Caudate nucleus (tissue), 63 donors: ENCODE measurements at places on chromosomes 3 and 15.

DNA sequence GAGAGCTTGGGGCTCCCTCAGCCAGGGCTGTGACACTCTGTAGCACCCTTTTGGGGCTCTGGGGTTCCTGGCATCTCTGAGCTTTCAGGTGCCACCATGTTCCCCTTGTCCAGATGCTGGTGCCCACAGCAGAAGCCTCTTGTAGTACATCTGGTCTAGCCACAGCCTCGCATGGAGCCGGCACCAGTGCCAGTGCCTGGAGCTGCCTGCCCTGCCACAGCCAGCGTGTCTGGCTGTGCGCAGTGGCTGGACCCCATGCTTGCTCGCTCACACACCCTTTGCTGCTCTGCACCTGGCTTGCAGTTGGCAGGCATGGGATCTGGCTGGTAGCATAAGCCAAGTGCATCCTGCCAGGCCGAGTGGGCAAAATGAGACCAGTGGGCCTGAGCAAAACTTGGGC is 744.8 kb upstream of the GBE1 start:
- no peak for DNase-seq

DNA sequence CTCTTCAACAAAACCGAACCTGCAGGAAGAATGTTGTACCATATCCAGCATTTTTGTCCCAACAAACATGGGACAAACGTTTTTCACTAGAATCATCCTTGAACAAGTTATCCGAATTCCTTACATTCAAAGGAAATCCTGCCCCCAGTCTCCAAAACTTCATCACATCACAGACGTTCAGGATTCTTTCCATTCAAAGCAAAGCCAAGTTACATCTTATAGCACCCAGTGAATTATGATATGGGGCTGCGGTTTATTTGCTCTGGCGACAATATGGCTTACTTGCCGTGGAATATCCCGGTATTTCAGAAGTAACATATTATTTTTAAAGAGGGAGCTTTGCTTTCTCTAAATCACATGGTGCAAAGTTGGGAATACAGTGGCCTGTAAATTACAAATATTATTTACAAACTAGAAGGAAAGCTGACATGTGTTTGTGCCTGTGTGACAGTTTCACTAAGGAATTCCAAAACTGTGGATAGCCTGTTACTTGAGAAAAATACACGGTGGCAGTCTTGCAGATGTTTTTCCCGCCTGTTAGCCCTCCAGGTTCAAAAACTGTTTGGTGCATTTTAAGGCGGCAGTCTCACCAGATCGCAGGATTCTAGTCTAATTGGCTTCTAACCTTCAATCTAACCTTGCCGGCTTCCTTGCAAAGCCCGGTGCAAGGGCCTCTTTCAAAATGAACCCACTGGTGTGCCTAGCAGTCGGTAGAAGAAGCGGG is 736 bp upstream of the MBNL1 start:
- DNase-seq: no peak

DNA sequence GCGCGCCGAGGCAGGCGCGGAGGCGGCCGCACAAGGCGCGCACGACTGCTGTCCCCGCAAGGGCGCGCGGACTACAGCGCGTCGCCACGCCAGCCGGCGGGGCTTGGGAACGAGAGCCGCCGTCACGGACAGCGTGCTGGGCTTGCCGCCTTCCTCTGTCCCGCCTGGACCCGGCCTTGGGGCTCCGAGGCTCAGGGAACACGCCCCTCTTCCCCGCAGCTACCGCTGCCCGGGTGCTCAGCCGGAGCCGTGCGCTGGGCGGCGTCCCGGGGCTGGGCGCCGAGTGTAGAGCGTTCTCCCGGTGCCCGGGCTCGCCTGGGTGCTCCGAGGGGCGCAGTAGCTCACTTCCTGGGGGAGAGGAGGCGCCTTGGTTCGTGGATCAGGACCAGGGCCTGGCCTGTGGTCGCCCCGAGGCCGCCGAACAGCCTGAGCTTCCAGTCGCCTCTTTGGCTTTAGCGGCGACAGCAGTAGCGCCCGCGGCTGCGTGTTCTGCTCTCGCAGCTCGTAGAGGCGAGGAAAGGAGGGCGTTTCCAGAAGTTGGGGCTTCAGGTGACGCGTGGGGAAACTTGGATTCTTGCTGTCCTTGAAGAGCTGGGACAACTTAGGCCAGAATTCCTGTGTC is 226.7 kb upstream of the C2CD4B start:
- no peak for DNase-seq

- no peak for DNase-seq
Measured at GRCh38 chr3:149199474-149199873, 22.2 kb downstream of the CP start.

DNA sequence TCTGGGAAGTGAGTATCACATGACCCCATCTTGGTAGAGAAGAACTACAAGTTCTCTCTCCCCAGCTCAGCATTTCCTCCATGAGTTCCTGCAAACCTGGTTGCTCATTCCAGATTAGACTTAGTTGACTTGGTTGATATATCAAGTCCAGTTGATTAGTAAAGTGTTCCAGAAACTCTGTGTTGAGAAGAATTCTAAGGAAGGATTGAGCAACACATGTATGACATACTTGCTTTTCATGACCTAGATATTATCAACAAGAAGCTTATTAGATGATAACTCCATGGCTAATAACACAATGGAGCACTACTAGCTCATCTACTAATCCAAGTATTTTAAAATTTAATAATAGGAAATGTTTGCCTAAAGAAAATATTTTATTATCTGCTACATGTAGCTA is 6.4 kb upstream of the EID1 start:
- DNase-seq: no peak

DNA sequence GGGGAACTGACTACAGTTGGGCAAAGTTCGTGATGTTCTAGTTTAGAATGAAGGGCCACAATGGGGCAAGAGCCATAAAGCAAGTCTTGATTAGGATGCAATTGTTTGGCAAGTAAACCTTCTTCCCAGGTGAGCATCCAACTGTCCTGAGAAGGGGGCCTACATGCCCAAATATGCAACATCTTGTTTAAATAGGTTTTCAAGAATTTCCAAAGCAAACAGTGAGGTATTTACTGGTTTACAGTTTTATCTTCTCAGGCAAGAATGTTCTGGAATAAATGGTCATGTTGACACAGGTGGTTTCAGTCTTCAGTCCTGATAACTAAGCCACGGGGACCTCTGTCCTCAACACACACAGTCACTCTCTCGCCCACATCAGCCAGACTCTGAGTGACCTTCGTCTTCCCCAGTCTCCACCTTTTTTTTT is 90.3 kb upstream of the FAM174B start:
- no peak for DNase-seq

- peak; percentile 46 for DNase-seq
Measured at GRCh38 chr15:40366457-40367370, 8.7 kb downstream of the DISP2 start.

- no peak for DNase-seq
Measured at GRCh38 chr15:76147906-76148570, 88.3 kb downstream of the TMEM266 start.

GRCh38 chr3:167669699-167670098 is 16.0 kb upstream of the WDR49 start:
- DNase-seq: no peak

DNA sequence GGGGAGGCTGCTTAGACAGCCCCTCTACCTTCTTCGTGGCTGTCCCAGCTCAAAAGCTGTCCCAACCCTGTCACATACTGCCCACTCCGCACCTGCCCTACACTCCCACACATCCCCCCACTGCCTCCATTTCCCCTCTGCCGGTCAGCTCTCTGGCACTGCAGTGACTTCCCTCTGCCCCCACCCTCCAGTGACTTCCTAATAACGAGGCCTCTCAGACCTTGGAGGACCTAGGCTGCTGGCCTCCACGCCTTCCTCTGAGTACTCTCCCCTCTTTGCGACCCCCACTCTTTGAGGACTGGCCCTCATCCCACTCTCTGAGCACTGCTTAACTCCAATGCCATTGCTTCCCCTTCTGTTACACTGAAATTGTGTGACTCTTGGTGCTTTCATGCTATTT is 45.3 kb downstream of the KY start:
- DNase-seq: no peak

DNA sequence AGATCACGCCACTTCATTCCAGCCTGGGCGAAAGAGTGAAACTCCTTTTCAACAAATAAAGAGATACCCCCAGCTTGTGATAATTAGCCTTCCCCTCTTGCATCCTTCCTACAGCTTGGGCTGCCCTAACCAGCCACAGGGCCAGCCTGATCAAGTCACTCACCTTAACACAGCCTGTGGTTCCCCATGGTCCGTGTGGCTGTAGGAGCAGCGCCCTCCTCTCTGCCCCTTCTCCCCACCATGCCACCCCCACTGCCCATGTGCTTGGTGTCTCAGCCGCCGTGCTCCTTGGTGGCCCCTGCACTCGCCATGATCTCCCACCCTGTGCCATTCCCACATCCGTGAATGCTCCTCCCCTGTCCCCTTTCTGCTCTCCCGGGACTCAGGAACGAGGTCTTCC is 13.2 kb upstream of the RPP14 start:
- no peak for DNase-seq

DNA sequence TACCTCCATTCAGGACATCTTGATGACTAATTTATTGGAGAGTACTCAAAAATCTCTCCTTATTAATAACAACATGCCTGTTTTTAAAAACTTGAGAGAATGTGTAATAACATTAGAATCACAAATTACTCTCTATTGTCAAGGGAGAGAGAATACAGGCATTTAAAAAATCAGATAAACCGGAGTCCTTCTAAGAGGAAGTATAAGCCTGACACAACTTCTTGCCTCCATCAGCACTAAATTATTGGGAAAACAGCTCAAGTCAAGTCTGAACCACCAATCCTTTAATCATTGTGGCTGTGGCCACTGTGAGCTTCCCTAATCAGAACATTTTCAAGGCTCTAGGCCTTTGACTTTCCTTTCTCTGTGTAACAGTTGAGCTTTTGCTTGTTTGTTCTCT is 38.0 kb downstream of the SSR3 start:
- DNase-seq: no peak

DNA sequence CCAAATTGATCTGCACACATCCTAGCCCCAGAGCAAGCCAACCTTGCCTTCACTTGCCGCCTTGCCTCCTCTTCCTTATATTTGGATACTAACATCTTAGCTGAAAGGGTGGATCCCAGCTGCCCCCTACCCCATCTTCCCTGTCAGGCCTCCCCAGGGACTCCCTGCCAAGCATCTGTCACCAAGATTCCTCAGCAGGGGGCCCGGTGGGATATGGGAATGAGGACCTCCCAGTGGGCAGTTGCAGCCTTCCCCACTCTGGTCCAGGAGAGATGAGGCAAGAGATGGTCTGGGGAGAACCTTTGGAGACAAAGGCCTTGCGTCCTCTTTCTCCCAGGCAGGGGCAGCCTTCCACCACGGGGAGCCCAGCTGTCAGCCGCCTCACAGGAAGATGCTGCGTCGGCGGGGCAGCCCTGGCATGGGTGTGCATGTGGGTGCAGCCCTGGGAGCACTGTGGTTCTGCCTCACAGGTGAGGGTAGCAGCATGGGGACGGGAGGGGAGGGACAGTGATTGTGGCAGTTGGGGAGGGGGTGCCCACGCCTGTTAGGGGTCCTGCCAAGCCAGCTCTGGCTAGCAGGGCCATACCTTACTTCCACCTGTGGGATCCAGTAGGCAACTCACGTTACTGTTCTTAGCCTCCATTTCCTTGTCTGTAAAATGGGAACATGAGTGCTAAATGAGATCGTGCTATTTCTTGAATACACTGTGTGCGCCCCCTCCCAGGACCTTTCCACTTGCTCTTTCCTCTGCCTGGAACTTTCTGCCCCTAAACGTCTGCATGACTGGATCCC is 15.3 kb downstream of the CD276 start:
- no peak for DNase-seq

GRCh38 chr3:196412704-196413103 is 19.5 kb downstream of the UBXN7 start:
- no peak for DNase-seq
